ENCODE measurements at places on chromosomes 7 and 10.
A peak's percentile ranks its signal among the peaks of the same experiment; 100 is the strongest.

GRCh38 chr10:97131666-97132065 lies 54.1 kb downstream of the SLIT1 start:
- no peak for DNase-seq

GRCh38 chr10:24278176-24278889 lies 69.4 kb downstream of the KIAA1217 start:
- DNase-seq, result no peak

DNA sequence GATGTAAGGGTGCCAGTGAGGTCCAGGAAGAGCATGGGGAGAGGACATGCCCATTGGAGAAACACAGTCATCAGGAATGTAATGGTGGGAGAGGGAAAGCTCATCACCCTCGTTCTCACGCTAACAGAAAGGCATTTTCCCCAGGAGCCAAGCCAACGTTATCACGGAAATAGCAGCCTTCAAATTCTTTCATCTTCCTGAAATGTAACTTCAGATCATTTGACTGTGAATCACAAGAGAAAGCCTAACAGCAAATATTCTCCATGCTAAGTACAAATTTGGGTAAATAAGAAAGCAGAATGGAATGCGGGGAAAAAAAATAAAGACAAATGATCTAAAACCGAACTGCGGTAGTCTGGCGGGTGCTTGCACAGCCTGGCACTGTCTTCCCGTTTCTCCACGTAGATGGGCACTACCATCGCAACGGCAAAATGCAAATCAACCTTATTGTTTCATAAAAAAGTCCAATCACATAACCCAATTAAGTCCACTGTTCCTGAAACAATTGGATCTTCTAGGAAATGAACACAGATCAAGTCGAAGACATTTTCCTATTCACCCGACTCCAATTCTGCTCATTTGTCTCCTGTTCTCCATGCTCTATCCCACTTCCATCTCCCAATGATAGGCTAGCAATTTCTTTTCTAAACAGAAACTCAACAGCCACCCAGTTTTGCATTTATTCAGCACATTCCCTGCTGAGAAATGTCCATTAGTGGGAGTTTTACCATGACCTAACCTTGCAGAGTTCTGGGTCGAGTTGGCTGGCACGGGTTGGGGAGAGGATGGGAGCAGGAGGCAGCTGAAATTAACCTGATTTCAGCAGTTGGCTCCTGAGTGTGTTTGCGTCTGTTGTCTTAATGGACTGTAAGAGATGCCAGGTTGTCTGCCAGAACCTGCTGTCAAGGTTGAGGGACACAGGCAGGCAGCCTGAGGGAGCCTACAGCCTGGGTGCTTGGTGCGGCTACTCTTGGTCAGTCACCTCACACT lies 74.6 kb upstream of the FRMD4A start:
- DNase-seq, result peak; percentile 42

GRCh38 chr7:78213402-78213801 lies 414.8 kb downstream of the PHTF2 start:
- no peak for DNase-seq

GRCh38 chr10:132393695-132394181 lies 3.3 kb upstream of the PWWP2B start:
- DNase-seq, result no peak
